ENCODE measurements at places on chromosomes 1 and 21.

GRCh38 chr1:184559117-184559713 lies 172.4 kb downstream of the C1orf21 start:
- DNase-seq: no peak

GRCh38 chr1:168608796-168609715 lies 32.7 kb downstream of the XCL1 start:
- no peak for DNase-seq

DNA sequence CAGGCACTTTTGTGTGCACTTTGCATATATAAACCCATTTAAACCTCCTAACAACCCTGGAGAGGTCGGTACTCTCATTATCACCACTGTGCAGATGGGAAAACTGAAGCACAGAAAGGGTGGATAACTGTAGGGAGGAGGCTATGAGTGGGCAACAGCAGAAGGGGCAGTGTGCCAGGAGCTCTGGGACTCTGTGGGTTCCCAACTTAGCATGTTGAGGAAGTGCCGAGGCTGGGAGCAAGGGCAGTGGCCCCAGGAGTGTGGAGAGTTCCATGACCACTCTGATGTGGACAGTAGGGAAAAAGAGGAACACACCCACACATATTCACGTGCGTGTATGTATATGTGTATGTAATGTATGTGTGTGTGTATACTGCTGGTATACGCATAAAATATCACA lies 25.7 kb upstream of the KCNC4 start:
- no peak for DNase-seq

DNA sequence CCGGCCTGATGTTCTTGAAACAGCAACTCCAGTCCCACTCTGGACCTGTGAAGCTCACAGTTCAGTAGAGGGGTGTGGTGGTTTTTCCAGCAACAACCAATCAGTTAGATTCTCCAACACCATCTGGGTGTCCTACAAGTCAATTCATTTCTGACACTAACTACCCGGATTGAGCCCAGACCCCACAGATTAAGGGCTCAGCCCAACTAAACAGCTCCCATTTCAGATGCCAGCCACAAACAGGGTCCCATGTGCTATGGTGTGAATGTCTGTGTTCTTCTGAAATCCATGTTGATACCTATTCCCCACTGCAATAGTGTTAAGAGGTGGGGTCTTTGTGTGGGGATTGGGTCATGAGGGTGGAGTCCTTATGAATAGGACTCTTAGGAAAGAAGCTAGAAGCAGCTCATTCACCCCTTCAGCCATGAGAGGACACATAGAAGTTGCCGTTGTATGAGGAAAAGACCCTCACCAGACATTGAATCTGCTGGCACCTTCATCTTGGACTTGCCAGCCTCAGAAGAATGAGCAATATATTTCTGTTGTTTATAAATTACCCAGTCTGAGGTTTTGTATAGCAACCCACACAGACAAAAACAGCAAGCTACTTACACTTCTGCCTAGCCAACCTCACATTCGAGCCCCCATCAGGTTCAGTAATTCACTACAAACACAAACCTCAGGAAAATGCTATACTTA lies 53.6 kb downstream of the IRF2BP2 start:
- no peak for DNase-seq

- no peak for DNase-seq
These were observed 20.7 kb downstream of the NR5A2 start for GRCh38 chr1:200048244-200048643.

DNA sequence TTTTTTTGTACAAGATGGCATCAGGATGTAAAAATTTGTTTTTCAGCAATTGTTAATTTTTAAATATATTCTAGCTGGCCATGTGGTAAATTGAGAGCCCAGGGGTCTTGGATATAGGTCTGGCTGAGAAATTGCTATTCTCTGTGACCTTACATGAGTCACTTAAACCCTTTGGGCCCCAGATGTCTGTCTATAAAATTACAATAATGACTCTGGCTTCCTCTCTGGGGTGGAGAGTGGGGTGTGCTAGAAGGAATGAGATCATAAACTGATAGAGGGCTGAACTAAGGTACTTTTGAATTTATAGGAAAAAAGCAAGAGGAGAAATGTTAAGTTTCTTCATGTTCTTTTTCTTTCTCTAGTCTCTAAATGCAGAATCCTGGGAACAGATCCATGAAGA lies 12.4 kb upstream of the TCHH start:
- no peak for DNase-seq

DNA sequence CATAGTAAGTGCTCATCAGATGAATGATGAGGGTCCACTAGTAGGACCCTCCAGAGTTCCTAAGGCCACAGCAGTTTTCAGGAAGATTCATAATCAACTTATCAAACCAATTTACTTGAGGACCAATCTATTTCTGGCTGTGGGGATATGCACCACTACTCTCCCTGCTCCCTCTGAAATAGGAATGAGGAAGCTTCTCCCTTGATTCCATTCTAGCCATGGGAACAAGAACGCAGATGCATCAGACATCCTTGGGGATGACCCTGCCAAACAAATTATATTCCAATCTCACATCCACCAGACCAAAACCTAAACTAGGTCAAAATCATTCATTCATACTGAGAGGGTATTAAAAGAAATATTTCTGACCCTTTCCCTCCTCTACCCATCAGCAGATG lies 31.5 kb downstream of the JAK1 start:
- no peak for DNase-seq

GRCh38 chr1:17877896-17878295 lies 122.8 kb downstream of the ACTL8 start:
- DNase-seq: no peak

Measured in activated CD4-positive, CD25-positive, alpha-beta regulatory T cell treated with anti-CD3 and anti-CD28 coated beads, Interleukin-2, amount 50 U/mL, for 72 hours (primary cell).